T-helper 17 cell (primary cell): ENCODE measurements at places on chromosomes 5 and 9. TPM values are rescaled to one million over a fixed set of nuclear protein-coding genes. Genes with fewer than 3 reads are reported as not detected.

Gene FOXD1
- not detected for total RNA-seq

GRCh38 chr9:137145731-137146526 lies 7.0 kb downstream of the GRIN1 start:
- peaks cover 6% of the 10 kb centered on the region for H3K36me3 ChIP-seq
- H3K27ac ChIP-seq: no peak overlapping the region
- H3K27me3 ChIP-seq: peaks cover 31% of the 10 kb centered on the region
- no peak overlapping the region for H3K4me3 ChIP-seq
- H3K4me1 ChIP-seq: peaks cover 4% of the 10 kb centered on the region

- no peak overlapping the region for H3K27ac ChIP-seq
- DNase-seq: no peak
- H3K36me3 ChIP-seq: no peaks in the 10 kb centered on the region
- no peaks in the 10 kb centered on the region for H3K27me3 ChIP-seq
These were observed 58.2 kb downstream of the ZNF618 start for GRCh38 chr9:113934167-113934828.

GRCh38 chr9:880725-881124 lies 39.2 kb downstream of the DMRT1 start:
- peaks cover 2% of the 10 kb centered on the region for H3K4me1 ChIP-seq
- H3K27ac ChIP-seq: no peak overlapping the region
- H3K4me3 ChIP-seq: no peak overlapping the region
- H3K27me3 ChIP-seq: peaks cover 75% of the 10 kb centered on the region
- H3K36me3 ChIP-seq: no peaks in the 10 kb centered on the region

- no peak for DNase-seq
- peaks cover 52% of the 10 kb centered on the region for H3K4me1 ChIP-seq
- no peaks in the 10 kb centered on the region for H3K27me3 ChIP-seq
- peak overlapping the region; percentile 33 for H3K4me3 ChIP-seq
- peak overlapping the region; percentile 94 for H3K27ac ChIP-seq
These were observed 13.6 kb downstream of the UBE2D2 start for GRCh38 chr5:139574641-139575312.

DNA sequence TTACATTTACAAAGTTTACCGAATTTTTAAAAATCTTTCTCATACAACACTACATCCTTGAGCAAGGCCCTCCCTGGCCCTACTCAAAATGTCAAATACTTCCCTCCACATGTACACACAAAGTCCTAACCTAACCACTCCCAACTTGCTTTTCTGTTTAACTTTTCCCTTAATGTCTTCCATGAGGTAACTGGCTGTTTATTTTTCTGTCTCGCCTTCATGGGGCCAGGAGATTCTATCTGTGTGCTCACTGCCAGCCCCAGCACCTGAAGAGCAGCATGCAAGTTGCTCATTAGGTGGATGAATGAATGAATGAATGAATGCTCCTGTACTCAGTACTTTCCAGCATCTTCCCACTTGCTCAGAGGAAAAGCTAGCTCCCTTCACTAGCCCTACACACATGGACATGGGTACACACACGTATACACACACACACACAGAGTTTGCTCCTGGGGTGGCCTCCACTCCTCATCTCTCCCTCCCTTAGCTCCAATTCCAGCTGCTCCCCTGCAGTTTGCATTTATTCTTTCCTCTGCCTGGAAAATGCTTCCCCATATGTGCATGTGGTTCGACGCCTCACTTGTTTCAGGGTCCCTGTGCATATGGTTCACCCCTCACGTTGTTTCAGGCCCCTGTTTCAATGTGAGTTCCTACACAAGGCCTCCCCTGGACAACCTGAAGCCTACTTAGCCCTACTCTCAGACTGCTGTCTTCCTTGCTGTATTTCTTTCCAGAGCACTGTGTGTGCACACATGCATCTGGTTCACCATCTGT lies 165.2 kb downstream of the ROR2 start:
- H3K27ac ChIP-seq: no peak overlapping the region
- peaks cover 30% of the 10 kb centered on the region for H3K27me3 ChIP-seq
- H3K4me3 ChIP-seq: no peak overlapping the region
- peaks cover 8% of the 10 kb centered on the region for H3K4me1 ChIP-seq
- no peak for DNase-seq

- H3K36me3 ChIP-seq: no peaks in the 10 kb centered on the region
- H3K4me3 ChIP-seq: no peak overlapping the region
- H3K4me1 ChIP-seq: peaks cover 10% of the 10 kb centered on the region
- H3K27ac ChIP-seq: no peak overlapping the region
- H3K27me3 ChIP-seq: no peaks in the 10 kb centered on the region
These were observed 14.1 kb upstream of the RPL26L1 start for GRCh38 chr5:172945151-172945550.

DNA sequence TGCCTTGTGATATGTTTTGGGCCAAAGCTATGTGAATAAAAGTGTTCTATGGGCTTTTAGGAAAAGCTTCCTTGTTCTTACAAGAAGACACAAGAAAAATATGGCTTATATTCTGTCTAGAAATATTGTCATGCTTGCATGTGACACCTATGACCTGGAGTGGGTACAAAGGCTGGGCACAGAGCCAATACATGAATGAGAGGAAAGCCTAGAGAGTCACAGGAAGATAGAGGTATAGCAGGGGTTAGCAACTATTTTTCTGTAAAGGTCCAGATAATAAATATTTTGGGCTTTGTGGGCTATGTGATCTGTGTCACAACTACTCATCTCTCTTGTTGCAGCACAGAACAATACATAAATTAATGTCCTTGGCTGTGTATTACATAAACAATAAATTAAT lies 196.6 kb upstream of the CD180 start:
- peaks cover 5% of the 10 kb centered on the region for H3K27me3 ChIP-seq
- no peak for DNase-seq
- no peaks in the 10 kb centered on the region for H3K36me3 ChIP-seq

DNA sequence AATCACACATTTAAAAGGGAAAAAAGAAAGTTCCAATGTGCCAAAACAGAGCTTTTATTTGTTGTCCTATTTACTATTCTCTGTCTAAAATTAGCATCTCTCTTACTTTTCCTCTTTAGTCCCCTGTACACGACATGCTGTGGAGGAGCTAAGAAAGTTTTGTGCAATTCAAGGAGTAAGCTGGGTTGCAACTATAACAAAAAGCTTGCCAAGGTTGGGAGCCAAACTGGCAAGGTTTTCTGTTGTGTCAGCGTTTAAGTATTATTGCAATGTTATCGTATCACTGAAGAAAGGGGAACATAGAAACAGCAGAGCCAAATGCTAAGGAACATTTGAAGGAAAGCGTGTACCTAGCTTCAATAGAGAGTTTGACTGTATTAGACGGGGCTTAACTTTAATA lies 680.8 kb downstream of the CETN3 start:
- H3K36me3 ChIP-seq: no peaks in the 10 kb centered on the region
- H3K27ac ChIP-seq: no peak overlapping the region
- no peak for DNase-seq
- no peaks in the 10 kb centered on the region for H3K4me1 ChIP-seq

DNA sequence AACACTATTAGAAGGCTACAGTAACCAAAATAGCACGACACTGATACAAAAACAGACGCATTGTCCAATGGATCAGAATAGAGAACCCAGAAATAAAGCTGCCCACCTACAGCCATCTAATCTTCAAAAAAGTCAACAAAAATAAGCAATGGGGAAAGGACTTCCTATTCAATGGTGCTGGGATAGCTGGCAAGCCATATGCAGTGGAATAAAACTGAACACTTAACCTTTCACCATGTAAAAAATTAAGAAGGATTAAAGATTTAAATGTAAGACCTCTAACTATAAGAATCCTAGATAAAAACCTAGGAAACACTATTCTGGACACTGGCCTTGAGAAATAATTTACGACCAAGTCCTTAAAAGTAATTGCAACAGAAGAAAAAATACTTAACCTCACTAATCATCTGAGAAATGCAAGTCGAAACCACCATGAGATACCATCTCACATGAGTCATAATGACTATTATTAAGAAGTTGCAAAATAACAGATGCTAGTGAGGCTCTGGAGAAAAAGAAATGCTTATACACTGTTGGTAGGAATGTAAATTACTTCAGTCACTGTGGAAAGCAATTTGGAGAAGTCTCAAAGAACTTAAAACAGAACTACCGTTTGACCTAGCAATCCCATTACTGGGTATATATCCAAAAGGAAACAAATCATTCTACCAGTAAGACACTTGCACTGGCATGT lies 203.3 kb upstream of the CDH9 start:
- DNase-seq: no peak

GRCh38 chr9:133405508-133406438 lies 12.0 kb downstream of the REXO4 start:
- H3K4me3 ChIP-seq: no peak overlapping the region
- peaks cover 7% of the 10 kb centered on the region for H3K36me3 ChIP-seq
- H3K27me3 ChIP-seq: no peaks in the 10 kb centered on the region

- DNase-seq: no peak
- no peak overlapping the region for H3K27ac ChIP-seq
- H3K36me3 ChIP-seq: no peaks in the 10 kb centered on the region
These were observed 309.0 kb upstream of the FBXL7 start for GRCh38 chr5:15191012-15191411.

DNA sequence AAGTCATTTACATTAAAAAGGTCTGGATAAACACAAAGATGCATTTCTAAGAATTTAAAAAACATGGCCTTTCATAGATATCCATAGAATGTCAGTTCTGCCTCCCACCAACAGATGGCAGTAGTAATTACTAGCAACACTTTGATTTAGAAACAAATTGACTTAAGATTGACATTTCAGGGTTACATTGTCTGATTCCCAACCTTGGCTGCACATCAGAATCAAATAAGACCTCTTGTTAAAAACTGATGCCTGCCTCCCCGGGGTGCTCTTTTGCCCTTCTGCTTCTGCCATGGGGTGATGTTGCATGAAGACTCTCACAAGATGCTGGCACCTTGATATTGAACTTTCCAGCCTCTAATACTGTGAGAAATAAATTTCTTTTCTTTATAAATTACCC lies 146.2 kb upstream of the GPR151 start:
- DNase-seq: peak; percentile 7
- H3K4me3 ChIP-seq: no peak overlapping the region
- no peaks in the 10 kb centered on the region for H3K27me3 ChIP-seq
- H3K4me1 ChIP-seq: peaks cover 5% of the 10 kb centered on the region
- no peaks in the 10 kb centered on the region for H3K36me3 ChIP-seq
- no peak overlapping the region for H3K27ac ChIP-seq
